ENCODE measurements at places on chromosomes 5 and 9.

GRCh38 chr5:134146651-134147518, 29.9 kb downstream of the SKP1 start:
- peak; percentile 18 for DNase-seq

DNA sequence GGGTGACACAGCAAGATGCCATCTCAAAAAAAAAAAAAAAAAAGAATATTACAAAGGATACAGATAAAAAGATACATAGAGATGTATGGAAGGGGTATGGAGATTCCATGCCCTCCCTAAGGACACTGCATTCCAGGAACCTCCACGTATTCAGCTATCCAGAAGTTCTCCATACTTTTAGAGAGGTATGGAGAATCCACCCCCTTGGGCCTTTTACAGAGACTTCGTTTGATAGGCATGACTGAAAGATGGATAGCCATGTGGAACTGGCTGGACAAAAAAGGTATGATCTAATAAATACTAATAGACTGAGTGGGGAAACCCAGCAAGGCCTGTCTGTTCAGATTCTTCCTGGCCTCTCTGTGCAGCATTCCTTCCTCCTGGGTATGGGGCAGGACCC, 56.6 kb upstream of the DMRT1 start:
- no peak for DNase-seq

DNA sequence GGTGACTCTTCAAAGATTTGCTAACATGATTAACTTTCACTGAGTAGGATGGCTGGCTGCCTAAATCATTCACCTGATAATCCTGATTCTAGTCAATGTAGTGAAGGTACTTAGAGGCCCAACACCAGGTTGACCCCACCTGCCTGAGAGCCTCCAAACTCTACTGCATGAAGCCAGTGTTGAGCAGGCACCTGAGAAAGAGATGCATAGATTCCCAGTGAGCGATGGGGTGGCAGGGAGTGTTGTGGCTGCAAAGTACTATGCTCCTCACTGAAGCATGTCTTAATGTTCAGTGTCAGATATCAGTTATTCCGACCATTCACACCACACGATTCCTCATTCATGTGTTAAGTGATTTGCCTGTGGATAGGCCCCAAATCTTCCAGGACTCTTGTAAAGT, 804.4 kb downstream of the TLE4 start:
- no peak for DNase-seq

DNA sequence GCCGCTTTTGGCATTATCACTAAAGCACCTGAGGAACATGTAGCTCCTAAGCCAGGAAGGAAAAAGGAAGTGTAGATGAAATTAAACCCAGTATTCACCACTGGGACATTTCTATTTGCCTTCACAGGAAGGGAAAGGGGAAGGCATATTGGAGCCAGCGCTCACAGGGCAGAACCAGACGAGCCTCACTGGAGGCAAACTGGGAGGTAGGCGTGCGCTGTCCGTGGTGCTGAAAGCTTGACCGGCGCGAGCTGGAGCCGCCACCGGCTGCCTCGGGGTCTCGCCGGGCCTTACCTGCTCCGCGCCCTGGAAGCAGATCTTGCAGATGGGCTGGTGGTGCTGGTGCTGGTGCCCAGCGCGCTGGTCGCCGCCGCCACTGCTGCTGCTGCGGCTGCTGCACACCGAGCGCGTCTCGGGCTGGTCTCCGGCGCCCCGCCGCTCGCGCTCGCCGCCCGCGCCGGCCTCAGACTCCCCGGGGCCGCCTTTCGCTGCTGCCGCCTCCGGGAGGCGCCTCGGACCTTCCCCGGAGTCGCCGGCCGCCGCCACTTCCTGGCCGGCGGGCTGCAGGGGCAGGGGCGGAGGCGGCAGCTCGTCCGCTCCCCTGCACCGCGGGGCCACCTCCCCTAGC, 732 bp downstream of the MARCHF11 start:
- DNase-seq, result peak; percentile 48

GRCh38 chr5:5634817-5635216, 212.3 kb downstream of the ICE1 start:
- DNase-seq, result no peak

- DNase-seq, result peak; percentile 22
Observed at GRCh38 chr9:2317591-2317990, 302.4 kb downstream of the SMARCA2 start.

GRCh38 chr9:35827486-35827885, 1.0 kb downstream of the FAM221B start:
- DNase-seq, result peak; percentile 70

GRCh38 chr9:128683340-128684064, 5.5 kb upstream of the SET start:
- peak; percentile 77 for DNase-seq

- peak; percentile 8 for DNase-seq
Observed at GRCh38 chr9:69569738-69570451, 102.3 kb downstream of the APBA1 start.

GRCh38 chr9:74824654-74825053, 63.1 kb downstream of the TRPM6 start:
- DNase-seq, result peak; percentile 32
